Astrocyte of the hippocampus (primary cell): ENCODE measurements at places on chromosomes 2 and 18.

- no peak for DNase-seq
Observed at GRCh38 chr2:236254674-236255073, 9.5 kb downstream of the ASB18 start.

DNA sequence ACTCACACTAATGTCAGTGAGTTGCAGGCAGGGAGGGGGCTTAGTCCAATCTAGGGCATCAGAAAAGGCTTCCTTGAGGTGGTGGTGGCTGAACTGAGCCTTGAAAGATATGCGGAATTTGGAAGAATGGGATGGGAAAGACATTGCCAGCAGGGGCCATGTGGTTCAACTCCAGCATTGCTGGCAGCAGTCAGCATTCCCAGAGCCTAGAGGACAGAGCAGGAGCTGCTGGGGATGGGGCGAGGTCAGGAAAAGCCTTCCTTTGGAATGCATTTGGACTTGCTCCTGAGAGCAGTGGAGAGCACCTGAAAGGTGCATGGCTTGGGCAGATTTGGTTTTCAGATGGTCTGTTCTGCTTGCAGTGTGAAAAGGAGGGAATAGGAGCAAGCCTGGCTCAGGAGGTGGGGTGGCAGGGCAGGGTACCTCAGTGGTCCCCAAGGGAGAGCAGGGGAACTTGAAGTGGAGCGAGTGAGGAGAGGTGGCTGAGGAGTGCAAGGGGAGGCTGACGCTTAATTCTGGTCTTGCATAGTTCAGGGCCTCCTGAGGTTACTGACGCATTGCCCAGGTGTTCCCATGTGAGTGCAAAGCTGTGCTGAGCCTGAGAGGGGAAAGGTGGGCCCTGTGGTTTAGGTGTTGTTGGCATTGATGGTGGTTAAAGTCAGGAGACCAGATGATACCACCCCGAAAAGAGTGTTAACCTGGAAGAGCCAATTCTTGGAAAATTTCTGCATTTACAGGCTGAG, 112.1 kb upstream of the MGAT5 start:
- no peak for DNase-seq

DNA sequence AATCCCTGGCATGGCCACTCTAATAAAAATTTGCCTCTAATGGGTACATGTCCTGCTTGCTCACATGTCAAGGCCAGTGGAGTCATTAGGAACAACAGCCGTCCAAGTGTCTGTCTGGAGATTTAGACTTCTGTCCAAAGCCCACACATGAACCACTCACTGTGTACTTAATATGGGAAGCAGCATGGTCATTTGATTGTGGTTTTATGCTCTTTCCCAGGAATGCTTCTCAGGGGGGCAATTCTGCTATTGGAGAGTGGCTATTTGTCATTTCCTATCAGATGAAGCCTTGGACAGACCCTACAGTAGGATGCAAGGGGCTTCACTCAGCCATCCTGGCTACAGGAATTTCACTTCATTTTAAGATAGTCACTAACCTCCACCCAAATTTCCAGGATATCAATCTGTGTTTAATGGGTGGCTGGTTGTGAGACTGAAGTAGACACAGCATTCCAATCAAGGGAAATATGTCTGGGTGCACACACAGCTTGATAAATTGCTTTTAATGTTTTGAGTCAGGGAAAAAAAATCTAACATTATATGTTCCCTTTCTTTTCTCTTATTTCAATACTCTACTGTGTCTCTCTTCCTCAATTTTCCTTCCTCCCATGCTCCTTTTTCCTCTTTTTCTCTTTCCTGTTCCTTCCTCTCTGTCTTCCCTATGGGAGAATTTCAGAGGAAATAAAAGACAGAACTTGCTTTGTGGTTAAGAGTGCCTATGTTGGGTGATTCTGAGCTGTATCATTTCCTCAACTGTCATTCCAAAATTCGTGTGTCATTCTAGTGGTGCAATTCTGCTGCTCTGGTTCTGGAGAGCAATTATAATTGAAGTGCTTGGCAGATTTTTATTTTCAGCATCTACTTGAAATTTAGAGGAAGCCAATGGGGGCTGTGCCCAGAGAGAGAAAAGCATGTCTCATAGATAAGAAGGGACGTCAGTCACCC, 320.1 kb downstream of the OSR1 start:
- peak; percentile 67 for DNase-seq

DNA sequence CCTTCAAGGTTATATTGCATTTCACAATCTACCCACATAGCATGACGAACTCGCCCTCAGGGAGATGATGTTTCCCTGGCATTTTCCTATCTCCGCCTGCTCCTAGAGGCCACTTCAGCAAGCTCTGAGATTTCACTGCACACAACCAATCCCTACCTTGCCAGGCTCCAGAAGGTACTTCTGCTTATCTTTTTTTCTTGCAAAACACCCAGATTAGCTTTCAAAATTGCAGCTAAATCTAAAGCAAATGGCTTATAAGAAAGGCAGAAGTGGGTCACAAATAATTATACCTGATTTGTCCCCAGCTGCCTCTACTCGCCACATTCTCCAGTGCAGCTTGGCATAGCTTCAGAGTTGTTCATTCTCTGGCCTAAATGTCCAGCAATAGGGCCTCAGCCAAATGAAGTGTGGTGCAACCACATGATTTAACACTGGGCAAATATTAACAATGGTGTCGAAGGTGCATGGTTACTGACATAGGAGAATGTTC, 32.4 kb upstream of the MRPL19 start:
- DNase-seq, result no peak

GRCh38 chr2:230178546-230179485, 41.0 kb downstream of the SP110 start:
- no peak for DNase-seq

- DNase-seq, result peak; percentile 79
Observed at GRCh38 chr2:221896505-221897151, 324.5 kb upstream of the EPHA4 start.

- DNase-seq, result no peak
Observed at GRCh38 chr2:238242731-238243495, 3.1 kb upstream of the HES6 start.

GRCh38 chr2:213764849-213765248, 480.6 kb downstream of the SPAG16 start:
- no peak for DNase-seq

- DNase-seq, result no peak
Observed at GRCh38 chr2:222521099-222521498, 96.8 kb downstream of the SGPP2 start.

GRCh38 chr2:135815269-135815668, 21.7 kb downstream of the LCT start:
- no peak for DNase-seq

DNA sequence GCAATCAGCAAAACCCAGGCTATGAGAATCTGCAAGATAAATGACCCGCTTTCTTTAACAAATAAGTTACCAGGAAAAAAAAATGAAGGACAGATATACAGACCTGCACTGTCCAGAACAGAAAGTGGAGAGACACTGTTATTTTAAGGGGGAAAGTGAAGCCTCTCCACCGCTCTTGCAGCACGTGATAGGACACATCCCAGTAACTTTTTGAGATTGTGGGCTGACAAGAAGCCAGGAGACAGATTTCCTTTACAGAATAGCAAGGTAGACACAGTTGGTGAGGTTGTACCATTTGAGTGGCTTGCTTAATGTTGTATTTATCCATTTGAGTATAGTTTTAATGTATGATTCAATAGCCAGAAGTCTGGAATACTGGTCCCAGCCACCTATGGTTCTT, 13.0 kb downstream of the TMEM169 start:
- no peak for DNase-seq

DNA sequence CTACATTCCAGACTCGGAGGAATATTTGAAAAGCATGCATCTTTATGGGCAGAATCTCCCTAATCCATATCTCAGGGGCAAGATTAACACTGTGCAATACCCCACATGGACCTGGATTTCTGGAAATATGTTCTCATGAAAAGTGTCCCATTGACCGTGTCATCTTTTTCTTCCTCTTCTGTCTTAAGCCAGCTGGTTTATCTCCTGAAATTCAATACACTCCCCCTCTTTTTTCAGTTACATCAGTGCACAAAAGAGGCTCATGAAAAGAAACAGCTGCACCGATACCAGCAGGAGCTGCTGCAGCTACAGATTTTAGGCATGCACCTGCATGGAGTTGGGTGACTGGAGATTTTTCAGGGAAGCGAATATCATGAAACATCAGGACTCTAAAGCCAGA, 117.2 kb downstream of the SLC4A3 start:
- DNase-seq, result no peak

- DNase-seq, result no peak
Observed at GRCh38 chr2:102422910-102423309, at the start of gene IL18RAP. TSS of gene IL18RAP (plus strand) at chr2:102423160. CDS start at chr2:102423278, 118 bp downstream.

DNA sequence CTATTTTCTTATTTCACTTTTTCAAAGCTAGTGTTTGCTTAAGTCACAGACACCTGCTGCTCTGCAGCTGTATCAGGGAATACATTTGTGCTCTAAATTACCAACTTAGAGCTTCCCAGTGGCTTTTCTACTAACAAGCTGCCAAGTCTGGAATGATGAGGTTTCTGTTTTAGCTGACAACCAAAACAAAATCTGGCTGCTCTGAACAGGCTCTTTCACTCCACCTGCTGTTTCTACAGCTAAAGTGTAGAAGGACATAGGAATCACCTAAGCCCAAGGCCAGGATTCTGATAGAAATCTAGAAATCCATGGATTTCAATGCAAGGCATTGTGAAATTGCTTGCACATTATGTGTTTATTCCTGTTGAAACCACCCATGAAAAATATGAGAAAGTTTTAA, 201.2 kb downstream of the SUCLG1 start:
- DNase-seq, result peak; percentile 28

GRCh38 chr2:150880986-150881385, 380.7 kb downstream of the RBM43 start:
- no peak for DNase-seq

GRCh38 chr2:239181903-239182581, 218.8 kb downstream of the HDAC4 start:
- DNase-seq, result no peak

DNA sequence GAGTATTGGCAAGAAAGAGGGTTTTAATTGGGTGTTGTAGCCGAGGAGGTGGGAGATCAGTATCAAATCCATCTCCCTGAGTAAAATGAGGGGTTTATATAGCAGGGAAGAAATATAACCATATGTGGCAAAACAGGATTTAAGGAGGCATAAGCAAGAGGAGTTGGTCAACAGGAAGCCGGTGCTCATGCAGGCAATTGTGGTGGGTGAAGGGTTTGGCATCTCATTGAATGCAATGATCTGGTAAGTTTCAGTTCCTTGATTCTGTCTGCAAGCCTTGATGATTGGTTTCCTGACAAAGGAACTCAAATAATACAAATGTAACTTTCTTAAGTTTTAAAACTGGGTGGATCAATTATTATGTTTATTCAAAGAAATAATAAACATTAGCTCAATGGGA, 564.4 kb upstream of the LINC00305 start:
- DNase-seq, result no peak

GRCh38 chr2:98460573-98461497, 16.2 kb downstream of the INPP4A start:
- DNase-seq, result no peak

- no peak for DNase-seq
Observed at GRCh38 chr2:24107-24506, 22.2 kb downstream of the FAM110C start.

DNA sequence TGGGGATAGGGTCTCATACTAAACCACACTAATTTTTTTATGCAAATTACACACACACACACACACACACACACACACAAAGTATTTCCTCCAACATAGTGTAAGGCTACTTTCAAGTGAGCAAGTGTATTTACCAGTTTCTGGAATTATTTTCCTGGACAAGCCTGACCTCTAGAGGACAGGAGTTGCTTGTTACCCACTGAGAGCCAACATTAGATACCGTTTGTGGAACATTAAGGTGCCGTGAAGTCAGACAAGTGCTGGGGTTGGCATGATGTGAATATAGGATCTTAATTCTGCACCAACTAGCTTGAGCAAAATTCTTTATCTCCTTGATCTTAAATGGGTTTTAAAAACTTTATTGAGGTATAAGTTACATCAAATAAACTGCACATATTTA, 39.3 kb upstream of the SERPINB2 start:
- peak; percentile 63 for DNase-seq

DNA sequence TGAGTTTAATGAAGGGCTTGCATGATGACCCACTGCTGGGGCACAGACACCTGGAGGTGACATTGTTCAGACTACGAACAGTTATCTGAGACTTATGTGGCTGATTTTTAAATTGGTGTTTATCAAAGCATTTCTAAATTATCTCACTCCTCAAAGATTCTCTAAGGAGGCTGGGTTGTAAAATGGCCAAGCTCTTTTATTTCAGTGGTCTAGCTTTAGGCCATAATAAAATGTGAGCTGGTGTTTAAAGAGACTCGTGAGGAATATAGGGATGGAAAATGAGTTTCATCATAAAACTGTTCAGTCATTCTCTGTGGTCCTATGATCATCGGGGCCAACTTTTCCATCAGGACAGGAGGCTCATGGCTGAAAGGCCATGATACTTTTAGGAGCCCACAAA, 93.4 kb downstream of the SPP2 start:
- no peak for DNase-seq

DNA sequence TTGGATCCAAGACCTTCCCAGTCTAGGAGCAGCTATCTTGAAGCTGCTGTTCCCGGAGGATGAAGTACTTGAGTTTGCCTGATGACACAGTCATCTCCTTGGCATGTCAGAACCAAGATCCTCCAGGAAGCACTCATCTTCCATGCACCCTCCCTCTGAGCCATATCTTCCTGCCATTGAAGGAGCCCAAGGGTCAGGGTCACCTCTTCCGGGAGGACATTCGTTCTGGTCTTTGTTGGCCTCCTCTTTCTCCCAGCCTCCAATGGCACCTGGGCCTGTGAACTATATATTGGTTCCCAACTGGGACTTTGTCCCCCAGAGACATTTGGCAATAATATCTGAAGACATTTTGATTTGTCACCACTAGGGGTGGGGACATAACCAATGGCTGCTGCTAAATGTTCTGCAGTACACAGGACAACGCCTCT, 4.2 kb upstream of the MYO7B start:
- no peak for DNase-seq

- peak; percentile 66 for DNase-seq
Observed at GRCh38 chr18:6482198-6482977, 67.7 kb upstream of the L3MBTL4 start.

- DNase-seq, result no peak
Observed at GRCh38 chr2:177717831-177718618, 325.5 kb downstream of the AGPS start.

DNA sequence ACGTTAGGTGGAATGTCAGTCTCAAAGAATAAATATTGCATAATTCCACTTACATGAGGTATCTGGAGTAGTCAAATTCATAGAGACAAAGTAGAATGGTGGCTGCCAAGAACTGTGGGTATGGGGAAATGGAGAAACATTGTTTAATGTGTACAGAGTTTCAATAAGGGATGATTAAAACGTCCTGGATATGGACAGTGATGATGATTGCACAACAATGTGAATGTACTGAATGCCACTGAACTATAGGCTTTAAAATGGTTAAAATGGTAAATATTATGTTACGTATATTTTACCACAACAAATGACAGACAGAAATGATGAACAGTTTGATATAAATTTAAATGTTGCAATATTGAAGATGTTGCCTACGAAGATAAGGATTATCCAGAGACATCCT, 602.0 kb upstream of the PKDCC start:
- no peak for DNase-seq

GRCh38 chr2:231280846-231281245, 82.4 kb downstream of the ARMC9 start:
- DNase-seq, result no peak

GRCh38 chr2:36731941-36732672, 35.6 kb downstream of the VIT start:
- peak; percentile 13 for DNase-seq
